ENCODE measurements at places on chromosomes 13 and 19. TPM values are rescaled to one million over a fixed set of nuclear protein-coding genes. Genes with fewer than 3 reads are reported as not detected.

DNA sequence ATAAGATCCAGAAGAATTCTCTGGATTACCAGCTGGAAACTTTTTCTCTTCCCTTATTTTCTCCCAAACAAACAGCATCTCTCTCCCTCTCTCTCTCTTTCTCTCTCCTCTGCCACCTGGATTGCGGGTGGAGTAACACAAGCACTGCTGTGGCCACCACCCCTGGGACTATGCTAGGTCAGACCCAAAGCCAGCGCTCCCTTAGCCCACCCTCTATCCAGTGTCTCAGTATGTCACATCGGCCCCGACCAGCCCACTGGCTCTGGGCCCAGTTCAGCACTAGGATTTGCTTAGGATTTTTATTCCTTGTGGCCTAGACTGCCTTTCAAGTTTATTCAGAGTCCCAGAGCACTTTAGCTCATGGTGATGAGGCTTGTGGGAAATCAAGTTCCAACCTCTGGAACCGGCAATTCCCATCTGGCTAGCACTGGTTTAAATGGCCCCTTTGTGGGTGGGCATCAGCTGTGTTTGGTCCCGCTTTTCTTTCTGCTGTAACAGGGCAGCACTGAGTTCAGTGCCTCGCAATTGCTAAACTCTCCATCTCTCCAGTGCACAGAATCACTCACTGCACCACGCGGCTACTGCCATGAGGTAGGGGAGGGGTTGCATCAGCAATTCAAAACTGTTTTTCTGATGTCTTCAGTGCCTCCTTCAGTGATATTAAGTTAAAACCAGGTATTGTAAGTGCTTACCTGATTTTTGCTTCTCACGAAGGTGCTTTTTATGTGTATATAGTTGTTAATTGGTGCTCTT, 1623.1 kb downstream of the SLITRK5 start:
- no peaks in the 10 kb centered on the region for H3K36me3 ChIP-seq
- DNase-seq = no peak
- no peaks in the 10 kb centered on the region for H3K4me1 ChIP-seq
- H3K4me3 ChIP-seq = no peak overlapping the region
- no peaks in the 10 kb centered on the region for H3K27me3 ChIP-seq
- no peak overlapping the region for H3K27ac ChIP-seq

DNA sequence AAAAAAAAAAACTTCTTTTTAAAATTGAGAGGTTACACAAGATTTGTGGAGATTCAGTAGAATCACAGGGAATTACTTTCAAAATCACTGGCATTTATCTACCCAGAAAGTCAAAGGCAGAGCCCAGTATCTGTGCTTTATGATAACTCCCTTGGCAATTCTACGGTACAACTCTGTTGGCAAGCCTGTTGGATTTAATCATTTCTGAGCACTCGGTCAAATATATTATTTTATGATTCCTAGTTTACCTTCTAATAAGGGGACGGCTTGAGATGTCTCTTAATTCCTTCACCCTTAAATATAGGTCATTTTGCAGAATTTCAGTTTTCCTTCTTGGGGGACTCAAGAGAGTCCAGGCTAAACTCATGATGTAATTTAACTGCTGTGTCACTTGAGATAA, 987.6 kb downstream of the EFNB2 start:
- no peaks in the 10 kb centered on the region for H3K36me3 ChIP-seq
- no peak for DNase-seq
- H3K27ac ChIP-seq = no peak overlapping the region
- no peaks in the 10 kb centered on the region for H3K4me1 ChIP-seq
- no peaks in the 10 kb centered on the region for H3K27me3 ChIP-seq
- no peak overlapping the region for H3K4me3 ChIP-seq

DNA sequence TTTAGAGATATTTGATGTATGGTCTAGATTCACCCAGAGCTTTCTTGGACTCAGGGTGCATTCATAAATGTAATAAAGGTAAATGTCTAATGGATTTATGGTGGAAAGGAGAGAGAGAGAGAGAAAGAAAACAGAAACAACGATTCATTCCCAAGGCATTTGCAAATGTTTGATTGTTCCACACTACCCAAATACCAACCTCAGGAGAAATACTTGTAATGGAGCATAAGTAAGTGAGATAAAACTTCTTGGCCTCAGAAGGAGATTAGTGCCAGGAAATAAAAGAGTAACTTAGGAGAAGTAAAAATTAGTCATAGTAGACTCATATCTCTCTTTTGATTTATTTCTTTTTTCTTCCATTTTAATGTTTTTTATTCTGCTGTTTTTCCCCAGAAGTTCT, 40.6 kb upstream of the DGKH start:
- no peaks in the 10 kb centered on the region for H3K27me3 ChIP-seq
- no peak overlapping the region for H3K4me3 ChIP-seq
- DNase-seq = no peak
- no peaks in the 10 kb centered on the region for H3K36me3 ChIP-seq
- no peak overlapping the region for H3K27ac ChIP-seq
- peaks cover 7% of the 10 kb centered on the region for H3K4me1 ChIP-seq

ZNF844 gene
- 4.3 TPM for total RNA-seq
